Chondrocyte (in vitro differentiated cells): ENCODE measurements at places on chromosomes 1 and 21.

DNA sequence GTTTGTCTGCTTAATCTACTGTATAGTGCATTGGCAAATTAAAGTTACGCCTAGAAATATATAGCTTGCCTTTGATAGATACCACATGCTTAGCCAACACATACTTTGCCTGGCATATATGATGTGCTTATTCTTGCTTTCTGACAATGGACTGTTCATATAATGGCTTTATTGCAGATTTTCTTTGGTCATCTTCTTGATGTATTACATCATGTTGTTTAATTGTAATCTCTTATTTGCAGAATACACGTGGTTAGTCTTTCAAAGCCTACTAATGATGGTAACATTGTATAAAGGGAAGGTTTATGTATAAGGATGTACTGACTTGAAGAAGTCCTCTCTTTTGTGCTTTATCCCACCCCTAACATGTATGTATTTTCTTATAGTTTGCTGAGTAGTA is 201.5 kb downstream of the PDE4B start:
- no peak for DNase-seq

GRCh38 chr1:224617410-224618355 is 1.6 kb downstream of the CNIH3 start:
- DNase-seq = no peak

DNA sequence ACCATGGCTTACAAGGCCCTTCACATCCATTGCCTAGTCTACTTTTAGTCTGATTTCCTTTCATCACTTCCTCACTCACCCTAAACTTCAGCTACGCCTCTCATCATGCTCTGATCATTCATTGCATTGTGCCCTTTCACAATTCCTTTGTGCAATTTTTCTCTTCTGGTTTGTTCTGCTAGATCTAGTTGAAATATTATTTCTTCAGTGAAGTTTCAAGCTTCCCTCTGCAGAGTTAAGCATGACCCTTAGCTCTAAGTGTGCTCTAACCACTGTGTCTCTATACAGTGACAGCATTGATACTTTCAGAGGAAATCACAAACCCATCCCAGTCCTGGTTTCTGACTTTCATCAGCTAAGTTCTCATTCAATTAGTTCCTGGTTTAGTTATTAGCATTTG is 166.1 kb downstream of the PLA2G4A start:
- no peak for DNase-seq

DNA sequence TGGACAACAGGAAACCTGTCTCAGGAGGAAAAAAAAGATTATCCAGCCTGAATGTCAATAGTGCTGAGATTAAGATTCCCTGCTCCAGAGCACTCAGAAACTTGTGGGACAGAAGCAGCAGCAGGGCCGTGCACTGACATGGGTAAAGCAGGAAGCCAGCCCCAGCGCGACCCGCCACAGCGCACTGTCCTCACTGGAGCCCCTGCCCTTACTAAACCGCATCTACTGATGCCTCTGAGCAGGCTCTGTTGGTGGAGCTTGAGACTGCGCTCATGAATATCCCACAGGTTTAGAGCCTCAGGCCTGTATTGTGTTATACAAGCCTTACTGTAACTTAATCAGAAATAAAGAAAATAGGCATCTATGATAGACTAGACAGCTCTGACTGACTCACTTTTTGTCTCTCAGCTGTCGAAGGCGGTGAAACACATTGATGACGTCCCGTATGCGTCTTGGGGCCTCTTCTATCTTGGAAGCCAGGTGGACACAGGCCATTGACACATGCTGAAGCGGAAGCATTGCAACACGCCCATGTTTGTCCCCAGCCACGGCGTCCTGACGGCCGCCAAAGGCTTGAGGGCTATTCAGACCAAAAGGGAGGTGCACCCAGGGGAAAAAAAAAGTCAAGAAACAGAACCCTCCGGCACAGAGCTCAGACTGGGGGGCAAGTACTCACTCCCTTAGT is 1.2 kb downstream of the CCNL2 start:
- DNase-seq = no peak

- no peak for DNase-seq
These were observed 29.0 kb downstream of the TGFBR3 start for GRCh38 chr1:91856996-91857395.
